Right lobe of liver (tissue), 6 donors: ENCODE measurements at places on chromosomes 5 and 9.

DNA sequence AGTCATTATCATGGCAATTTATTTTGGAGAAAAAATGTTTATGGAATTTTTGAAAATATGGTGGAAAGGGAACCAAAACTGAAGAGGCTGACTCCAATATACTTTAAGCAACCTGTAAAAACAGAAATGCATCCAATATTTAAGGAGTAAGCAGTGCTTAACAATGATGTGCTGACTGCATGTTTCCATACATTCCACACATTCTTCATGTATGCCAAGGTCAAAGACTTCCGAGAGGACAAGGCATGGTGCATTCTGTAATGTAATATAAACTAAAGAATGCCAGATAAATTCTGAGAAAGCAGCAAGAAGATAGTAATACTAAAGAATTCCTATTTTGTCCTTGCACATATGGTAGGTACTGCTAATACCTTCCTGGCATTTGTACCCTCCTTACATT lies 2015.9 kb upstream of the CDH9 start:
- no peak for DNase-seq

- no peak for DNase-seq
Measured at GRCh38 chr9:91659529-91660495, 236.2 kb upstream of the NFIL3 start.

DNA sequence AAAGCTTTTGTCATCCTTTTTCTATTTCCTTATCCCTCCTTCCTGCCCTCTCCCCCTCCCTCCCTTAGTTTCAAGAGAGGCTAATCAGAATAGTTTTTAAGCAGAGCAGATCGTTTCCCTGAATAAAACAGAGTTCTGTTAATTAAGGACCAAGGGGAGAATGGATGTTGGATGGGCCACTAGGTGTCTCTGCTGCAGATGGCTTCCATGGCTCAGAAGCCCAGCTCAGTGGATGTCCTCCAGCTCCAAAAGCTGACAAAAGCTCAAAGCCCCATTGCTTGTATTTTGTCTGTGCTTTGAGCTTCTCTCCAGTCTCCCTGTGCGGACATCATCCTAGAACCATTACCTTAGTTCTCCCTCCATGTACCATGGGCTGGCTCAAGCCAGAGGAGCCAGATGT lies 21.0 kb upstream of the NPR3 start:
- DNase-seq = no peak

GRCh38 chr5:114716955-114717354 lies 355.1 kb downstream of the KCNN2 start:
- no peak for DNase-seq

- DNase-seq = no peak
Measured at GRCh38 chr5:102937894-102938293, 182.0 kb downstream of the GIN1 start.

- peak; percentile 93 for DNase-seq
Measured at GRCh38 chr9:114606597-114607207, 4.4 kb upstream of the TMEM268 start.

DNA sequence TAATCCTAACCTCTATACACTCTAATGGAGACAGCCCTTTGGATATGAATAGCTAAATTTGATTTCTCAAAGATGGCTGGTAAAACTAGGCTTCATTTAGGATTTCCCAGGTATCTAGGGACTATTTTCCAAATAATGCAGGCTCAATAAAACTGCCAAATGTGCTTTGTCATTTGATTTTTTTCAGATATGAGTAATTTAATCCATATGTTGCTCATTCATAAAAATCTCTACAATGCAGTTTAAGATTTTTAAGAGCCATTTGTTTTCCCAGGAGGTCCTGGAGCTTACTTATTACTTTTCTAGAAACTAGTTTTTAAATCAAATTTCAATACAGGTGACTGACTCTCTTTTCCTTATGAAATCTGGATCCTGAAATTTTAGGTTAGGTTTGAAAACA lies 349.3 kb upstream of the SLC24A2 start:
- no peak for DNase-seq

GRCh38 chr5:131986161-131986912 lies 25.1 kb downstream of the ACSL6 start:
- no peak for DNase-seq

GRCh38 chr5:19605846-19606407 lies 382.1 kb downstream of the CDH18 start:
- DNase-seq = no peak

GRCh38 chr5:112710896-112711295 lies 26.8 kb upstream of the APC start:
- no peak for DNase-seq

DNA sequence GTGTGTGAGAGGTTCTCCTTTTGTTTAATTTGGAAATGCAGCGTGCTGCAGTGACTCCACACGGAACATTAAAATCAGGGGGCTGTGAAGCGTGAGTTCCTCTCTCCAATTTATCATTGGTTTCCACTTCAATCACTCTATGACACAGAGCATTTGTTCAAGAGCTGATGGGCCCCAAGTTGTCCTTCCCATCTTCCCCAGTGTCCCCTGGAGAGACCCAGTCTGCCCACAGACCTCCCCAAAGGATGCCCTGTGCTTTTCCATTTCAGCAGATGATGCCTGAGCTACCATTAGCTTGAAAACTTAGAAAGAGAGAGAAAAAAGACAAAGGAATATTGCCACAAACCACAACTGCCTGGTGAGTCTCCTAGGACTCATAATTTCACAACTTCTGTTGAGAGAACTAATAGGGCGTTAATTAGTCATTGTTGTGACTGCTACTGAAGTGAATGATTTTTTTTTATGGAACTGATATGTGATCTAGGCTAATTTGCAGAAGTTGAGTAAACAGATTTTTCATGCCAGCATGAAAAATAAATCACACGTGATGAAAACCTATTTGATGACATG lies 772.7 kb downstream of the SEMA5A start:
- DNase-seq = no peak

DNA sequence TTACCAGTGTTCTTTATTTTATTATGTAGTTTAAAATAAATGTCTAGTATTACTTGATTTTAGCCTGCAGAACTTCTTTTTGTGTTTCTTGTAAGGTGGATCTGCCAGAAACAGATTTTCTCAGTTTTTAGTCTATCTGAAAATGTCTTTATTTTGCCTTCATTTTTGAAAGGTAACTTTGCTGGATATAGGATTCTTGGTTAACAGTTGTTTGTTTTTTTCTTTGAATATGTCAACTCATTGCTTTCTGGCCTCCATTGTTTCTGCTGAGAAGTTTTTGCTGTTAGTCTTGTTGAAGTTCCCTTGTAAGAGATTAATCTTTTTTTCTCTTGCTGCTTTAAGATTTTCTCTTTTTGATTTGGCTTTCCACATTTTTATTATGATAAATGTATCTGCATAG lies 75.5 kb downstream of the MTREX start:
- no peak for DNase-seq

DNA sequence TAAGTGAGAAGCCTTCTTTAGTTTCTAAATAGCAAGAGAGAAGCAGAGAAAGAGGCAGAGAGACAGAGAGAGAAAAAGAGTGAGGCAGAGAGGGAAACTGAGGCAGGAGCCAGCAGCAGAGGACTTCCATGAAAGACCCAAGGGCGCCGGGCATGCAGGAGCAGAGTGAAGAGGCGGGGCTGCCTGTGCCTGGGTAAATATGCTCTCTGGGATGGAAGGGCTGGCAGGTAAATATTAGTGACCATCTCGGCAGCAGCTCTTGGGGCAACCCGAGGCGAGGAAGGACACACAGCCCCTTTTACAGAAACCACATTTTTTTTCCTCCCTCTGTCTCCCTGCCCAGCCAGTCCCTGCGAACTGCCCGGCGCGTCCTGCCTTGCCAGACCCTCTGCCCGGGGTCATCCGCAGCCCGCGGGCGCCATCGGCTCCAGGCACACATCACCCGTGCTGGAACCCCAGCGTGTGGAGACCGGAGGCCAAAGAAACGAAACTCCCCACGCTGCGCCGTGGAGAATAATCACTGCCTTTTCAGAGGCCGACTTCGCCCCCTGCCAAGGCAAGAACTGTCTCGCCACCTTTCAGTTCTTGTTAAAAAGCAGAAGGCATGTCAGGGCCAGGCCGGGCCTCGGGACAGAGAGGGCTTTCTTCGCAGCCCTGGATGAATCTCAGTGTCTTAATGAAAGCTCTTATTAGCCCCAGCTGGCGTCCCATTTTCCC lies 61.3 kb downstream of the BOD1 start:
- DNase-seq = no peak

- no peak for DNase-seq
Measured at GRCh38 chr5:122419142-122419894, 107.3 kb downstream of the SNCAIP start.

DNA sequence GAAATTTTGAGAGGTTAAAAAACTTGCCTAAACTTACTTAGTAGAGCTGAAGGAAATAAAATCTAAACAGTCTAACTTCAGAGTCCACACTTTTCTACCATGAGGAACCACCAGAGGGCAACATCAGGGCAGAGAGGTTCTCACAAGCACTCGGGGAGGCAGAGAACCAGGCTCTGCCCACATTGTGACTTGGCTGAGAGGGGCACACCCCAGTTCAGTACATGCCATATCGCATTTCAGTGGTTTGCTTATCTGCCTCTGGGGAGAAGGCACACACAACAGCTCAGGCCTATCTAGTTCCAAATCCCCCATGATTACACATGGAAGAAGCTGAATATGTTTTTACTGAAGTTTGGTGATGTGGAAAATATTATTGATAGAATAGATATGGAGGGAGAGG lies 49.2 kb downstream of the EQTN start:
- no peak for DNase-seq

DNA sequence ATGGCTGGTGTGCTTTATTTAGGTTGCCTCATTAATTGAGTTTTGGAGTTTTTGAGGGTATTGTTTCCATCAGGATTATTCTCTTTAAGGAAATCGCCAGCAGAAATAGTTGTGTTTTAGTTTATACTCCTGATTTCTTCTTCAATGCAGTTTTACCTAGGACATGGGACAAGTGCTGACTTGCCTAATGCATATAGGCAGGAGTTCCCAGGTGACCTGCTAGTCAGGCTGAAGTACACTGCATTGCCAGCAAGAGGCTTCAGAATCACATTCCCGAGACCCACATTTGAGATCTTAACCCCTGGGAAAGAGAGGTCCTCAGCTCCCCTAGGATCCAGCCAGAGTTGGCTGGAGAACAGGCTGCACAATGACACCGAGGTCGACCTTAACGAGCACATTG lies 1.5 kb upstream of the OR1N2 start:
- no peak for DNase-seq

GRCh38 chr5:140822281-140822629 lies 842 bp downstream of the PCDHA5 start:
- no peak for DNase-seq

DNA sequence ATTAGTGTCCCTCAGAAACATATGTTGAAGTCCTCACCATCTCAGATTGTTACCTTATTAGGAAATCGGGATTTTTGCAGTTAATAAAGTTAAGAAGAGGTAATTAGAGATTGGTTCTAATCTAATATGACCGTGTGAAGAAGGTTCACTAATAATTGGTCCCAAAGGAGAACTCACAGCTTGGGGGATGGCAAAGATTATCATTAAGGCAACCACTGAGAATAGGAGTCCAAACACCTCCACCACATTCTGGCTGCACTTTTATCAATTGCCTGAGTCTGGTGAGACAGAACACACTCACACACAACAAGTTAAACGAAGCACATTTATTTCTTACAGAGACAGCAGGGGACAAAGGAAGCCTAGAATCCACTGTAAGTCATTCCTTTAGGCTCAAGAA lies 94.9 kb upstream of the PRDM9 start:
- no peak for DNase-seq

- no peak for DNase-seq
Measured at GRCh38 chr5:181187500-181188213, 17.3 kb downstream of the TRIM7 start.

DNA sequence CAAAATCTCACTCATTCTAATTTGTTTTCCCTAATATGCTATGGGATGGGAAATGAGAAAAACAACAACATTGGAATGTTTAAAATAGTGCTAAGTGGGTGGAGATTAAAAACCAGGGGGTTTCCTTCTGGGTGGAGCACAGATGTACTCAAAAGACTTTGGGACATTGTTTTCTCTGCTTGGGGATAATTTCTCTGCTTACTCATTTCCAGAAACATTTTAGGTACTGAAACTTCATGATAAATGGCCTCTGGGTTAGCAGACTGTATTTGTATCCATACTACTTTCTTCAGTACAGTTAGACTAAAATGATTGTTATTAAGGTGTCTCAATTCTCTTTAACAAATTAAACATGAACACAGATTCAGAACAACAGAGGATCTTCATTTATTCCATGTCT lies 17.4 kb downstream of the ELOVL7 start:
- DNase-seq = no peak

- DNase-seq = no peak
Measured at GRCh38 chr5:172364773-172365172, 81.2 kb upstream of the UBTD2 start.

DNA sequence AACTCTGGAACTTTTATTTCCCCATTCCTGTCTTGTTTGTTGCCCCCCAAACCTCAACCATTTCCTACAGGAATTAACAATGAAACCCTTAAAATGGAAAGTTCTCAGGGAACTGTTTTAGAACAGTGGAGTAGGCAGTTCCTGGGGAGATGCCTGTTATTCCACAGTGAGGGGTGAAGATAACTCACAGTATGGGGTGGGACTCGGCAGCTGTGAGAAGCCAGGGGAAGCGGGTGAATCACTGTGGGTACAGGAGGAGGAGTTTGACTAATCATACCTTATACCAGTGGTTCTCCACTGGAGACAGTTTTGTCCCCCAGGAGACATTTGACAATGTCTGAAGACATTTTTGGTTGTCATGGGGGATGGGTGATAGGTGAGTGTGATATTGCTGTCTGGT lies 36.9 kb upstream of the GLRA1 start:
- DNase-seq = no peak

- DNase-seq = no peak
Measured at GRCh38 chr5:179608131-179608581, 15.3 kb downstream of the HNRNPH1 start.

DNA sequence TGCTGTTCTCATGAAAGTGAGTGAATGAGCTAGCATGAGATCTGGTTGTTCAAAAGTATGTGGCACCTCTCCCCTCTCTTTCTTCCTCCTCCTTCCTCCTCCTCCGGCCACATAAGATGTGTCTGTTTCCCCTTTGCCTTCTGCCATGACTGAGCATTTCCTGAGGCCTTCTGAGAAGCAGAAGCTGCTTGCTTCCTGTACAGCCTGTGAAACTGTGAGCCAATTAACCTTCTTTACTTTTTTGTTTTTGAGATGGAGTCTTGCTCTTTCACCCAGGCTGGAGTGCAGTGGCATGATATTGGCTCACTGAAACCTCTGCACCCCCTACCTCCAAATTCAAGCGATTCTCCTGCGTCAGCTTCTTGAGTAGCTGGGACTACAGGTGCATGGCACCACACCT lies 6.1 kb downstream of the S100Z start:
- DNase-seq = no peak

DNA sequence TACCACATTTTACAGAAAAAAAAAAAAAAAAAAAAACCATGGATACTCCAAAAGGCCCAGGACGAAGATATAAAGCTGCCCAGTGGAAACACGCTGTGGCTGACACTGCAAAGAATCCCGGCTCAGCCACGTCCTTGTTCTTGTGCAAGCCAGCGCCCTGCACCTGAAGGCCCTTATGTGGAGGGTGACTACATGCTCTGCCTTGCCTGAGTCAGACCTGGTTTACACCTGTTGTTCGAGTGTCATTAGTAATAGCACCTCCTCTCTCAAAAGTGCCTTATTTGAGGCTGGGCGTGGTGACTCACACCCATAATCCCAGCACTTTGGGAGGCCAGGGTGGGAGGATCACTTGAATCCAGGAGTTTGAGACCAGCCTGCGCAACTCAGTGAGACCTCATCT lies 54.3 kb upstream of the ZSWIM6 start:
- DNase-seq = no peak
